Smooth muscle cell of the pulmonary artery (primary cell): ENCODE measurements at places on chromosomes 3 and 15. TPM values are rescaled to one million over a fixed set of nuclear protein-coding genes. Genes with fewer than 3 reads are reported as not detected.

The MYH15 gene
- 0.33 and 2.3 TPM in 2 replicates for total RNA-seq

The C15orf40 gene
- 8.9 and 9.7 TPM in 2 replicates for total RNA-seq

The IGSF11 gene
- total RNA-seq: under 0.01 and 0.10 TPM in 2 replicates

The SEMA5B gene
- total RNA-seq: 0.33 and 0.72 TPM in 2 replicates

The SAMMSON gene
- not detected in 2 replicates for total RNA-seq

The C3orf33 gene
- 1.6 and 2.0 TPM in 2 replicates for total RNA-seq

The CRABP1 gene
- not detected in 2 replicates for total RNA-seq

The TMC3 gene
- 0.13 and 0.20 TPM in 2 replicates for total RNA-seq

The CHRD gene
- 1.5 and 10.9 TPM in 2 replicates for total RNA-seq

The SLC24A5 gene
- total RNA-seq: not detected in 2 replicates

The ZMYND10 gene
- 0.91 and 1.1 TPM in 2 replicates for total RNA-seq

The LRRIQ4 gene
- 0.07 TPM in 2 replicates for total RNA-seq

The RRP9 gene
- 16.6 and 27.6 TPM in 2 replicates for total RNA-seq

The MEGF11 gene
- total RNA-seq: 0.03 TPM in 1 of 2 replicates, not detected in the other

The BOC gene
- total RNA-seq: 7.6 and 15.6 TPM in 2 replicates

The MTHFS gene
- total RNA-seq: 5.0 and 8.4 TPM in 2 replicates

The SLC28A1 gene
- 0.10 TPM in 1 of 2 replicates, not detected in the other for total RNA-seq

The CPLX3 gene
- total RNA-seq: not detected in 2 replicates

The IDH3A gene
- 43.3 and 56.2 TPM in 2 replicates for total RNA-seq

The KLHL40 gene
- total RNA-seq: not detected in 2 replicates

The C2CD4A gene
- total RNA-seq: 0.36 and 1.4 TPM in 2 replicates

The RGMA gene
- 1.3 and 1.7 TPM in 2 replicates for total RNA-seq

The DPPA4 gene
- total RNA-seq: under 0.01 TPM in 1 of 2 replicates, not detected in the other

The ITPKA gene
- total RNA-seq: 0.76 and 0.91 TPM in 2 replicates

The LRTM1 gene
- total RNA-seq: not detected in 2 replicates

The UNC13C gene
- under 0.01 and 2.3 TPM in 2 replicates for total RNA-seq

The RHOV gene
- total RNA-seq: 0.07 TPM in 1 of 2 replicates, not detected in the other

The ALPK3 gene
- 4.3 and 26.4 TPM in 2 replicates for total RNA-seq

The RARRES1 gene
- 8.0 and 10.9 TPM in 2 replicates for total RNA-seq

The ZKSCAN7 gene
- 4.8 and 5.5 TPM in 2 replicates for total RNA-seq
